ENCODE measurements at places on chromosomes 2 and 18.

DNA sequence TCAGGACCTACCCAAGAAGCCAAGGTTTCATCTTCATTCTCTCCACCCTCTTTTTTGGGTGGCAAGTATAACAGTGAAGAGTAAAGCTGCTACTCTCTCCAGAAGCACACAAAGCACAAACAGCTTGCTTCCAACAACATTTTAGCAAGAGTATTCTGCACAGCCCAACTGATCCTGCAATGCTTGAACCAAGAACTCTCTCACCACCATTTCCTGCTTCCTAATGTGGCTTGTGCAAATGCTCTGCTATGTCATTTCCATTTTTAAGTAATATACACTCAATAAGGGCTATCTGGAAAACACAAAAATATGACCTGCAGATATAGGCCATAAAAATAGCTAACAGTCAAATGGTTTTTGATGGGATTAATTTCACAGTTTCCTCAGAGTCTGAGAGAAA, 24.1 kb upstream of the IHH start:
- no peak for DNase-seq
- no peaks in the 10 kb centered on the region for H3K27me3 ChIP-seq
- no peak overlapping the region for H3K4me3 ChIP-seq
- H3K36me3 ChIP-seq = no peaks in the 10 kb centered on the region

- H3K4me3 ChIP-seq = no peak overlapping the region
- H3K27ac ChIP-seq = no peak overlapping the region
- H3K36me3 ChIP-seq = no peaks in the 10 kb centered on the region
Measured at GRCh38 chr2:12397854-12398253, 318.9 kb upstream of the TRIB2 start.

DNA sequence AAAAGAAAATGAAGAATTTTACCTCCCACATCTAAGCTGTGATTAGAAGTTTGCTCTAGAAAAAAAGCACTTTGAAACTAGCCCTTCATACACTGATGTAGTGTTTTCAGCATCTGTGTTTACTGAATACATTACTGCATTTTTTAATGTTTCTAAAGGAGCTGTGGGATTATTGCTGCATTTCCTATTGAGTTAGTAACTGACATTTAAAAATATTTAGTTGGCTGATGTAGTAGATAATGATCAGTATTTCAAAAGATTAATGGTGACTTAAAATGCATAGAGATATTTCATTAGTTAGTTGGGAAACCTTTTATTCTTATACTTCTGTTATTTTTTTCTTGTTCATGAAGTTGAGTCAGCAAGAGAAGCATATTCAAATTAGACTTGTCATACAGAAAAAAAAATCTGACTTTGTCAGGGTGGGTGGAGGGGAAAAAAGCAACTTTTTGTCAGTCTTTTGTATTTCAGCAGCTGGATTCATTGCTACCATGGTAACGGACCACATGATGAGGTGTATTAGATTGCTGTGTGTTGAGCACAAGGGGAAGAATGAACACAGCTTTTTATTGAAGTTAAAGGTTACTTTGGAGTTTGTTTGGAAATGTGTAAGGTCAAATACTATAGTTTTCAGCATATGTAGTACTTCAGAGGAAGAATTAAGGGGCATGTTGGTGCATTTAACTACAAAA, at the start of gene DTNA:
DTNA (plus strand) TSS at position 549 of the 692 bp plus-strand sequence. CDS start 45,679 bp downstream, outside the sequence.
- peak within 1 kb of the TSS; percentile 8 for H3K4me3 ChIP-seq
- H3K36me3 ChIP-seq = no peaks in the 10 kb centered on the region
- peak within 1 kb of the TSS; percentile 60 for H3K27ac ChIP-seq

- H3K4me1 ChIP-seq = no peaks in the 10 kb centered on the region
- H3K27ac ChIP-seq = no peak overlapping the region
- no peaks in the 10 kb centered on the region for H3K36me3 ChIP-seq
- no peak for DNase-seq
- H3K27me3 ChIP-seq = no peaks in the 10 kb centered on the region
Measured at GRCh38 chr2:20803226-20803682, 19.6 kb downstream of the LDAH start.

- H3K4me1 ChIP-seq = no peaks in the 10 kb centered on the region
- no peak overlapping the region for H3K4me3 ChIP-seq
- no peak overlapping the region for H3K27ac ChIP-seq
- H3K27me3 ChIP-seq = no peaks in the 10 kb centered on the region
Measured at GRCh38 chr18:29488617-29489016, 1311.7 kb upstream of the CDH2 start.

Measured in transverse colon (tissue), 4 donors.